Effector CD4-positive, alpha-beta T cell (primary cell): ENCODE measurements at places on chromosomes 6 and 20.
A peak's percentile ranks its signal among the peaks of the same experiment; 100 is the strongest.

GRCh38 chr6:155223646-155224451 lies 40.0 kb upstream of the CLDN20 start:
- DNase-seq = no peak

- DNase-seq = no peak
Measured at GRCh38 chr6:34888514-34888856, 570 bp upstream of the ANKS1A start.

DNA sequence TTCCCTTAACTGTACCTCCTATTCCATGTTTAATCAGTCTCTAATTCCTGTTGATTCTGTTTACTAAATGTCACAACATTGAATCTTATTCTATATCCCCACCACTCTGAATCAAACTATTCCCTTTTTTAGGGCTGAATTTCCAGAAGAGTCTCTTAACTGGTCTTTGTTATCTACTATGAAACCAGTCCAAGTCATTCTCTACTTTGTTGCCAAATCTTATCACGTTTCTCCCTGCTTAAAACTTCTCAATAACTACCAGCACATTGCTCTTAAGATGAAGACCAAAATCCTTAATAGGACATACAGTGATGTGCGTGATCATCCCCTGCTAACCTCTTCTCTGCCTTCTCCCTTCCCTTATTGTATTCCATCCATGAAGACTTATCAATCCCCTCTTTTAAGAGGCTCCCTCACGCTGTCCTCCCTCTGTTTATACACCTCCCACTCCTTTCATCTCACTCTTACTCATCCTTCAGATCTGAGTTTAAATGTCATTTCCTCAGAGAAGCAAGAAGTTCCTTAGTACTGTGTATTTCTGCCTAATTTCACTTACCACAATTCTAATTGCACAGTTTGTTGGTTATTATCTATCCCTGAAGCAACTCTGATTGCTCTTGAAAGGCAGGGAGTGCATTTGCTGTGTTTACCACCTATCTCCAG lies 143.0 kb upstream of the AHI1 start:
- no peak for DNase-seq

DNA sequence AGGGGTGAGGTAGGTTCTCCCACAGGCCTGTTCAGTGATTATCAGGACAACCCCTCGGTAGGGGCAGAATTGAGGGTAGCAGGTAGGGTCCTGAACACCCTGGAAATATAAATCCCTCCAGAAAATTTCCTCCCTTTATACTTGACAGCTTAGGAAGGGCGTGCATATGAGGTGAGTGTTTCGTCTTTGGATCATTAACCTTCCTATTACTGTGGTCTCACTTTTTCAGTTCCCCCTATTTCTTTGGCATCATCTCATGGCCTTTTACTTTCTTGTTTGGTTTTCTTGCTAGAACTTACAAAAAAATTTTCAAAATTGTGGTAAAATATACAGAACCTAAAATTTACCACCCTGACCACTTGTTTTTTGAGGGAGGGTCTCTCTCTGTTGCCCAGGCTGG lies 18.7 kb upstream of the EPB41L1 start:
- no peak for DNase-seq

GRCh38 chr6:100553243-100553642 lies 88.5 kb upstream of the SIM1 start:
- no peak for DNase-seq

GRCh38 chr6:156953479-156954146 lies 176.4 kb downstream of the ARID1B start:
- DNase-seq = peak; percentile 38

DNA sequence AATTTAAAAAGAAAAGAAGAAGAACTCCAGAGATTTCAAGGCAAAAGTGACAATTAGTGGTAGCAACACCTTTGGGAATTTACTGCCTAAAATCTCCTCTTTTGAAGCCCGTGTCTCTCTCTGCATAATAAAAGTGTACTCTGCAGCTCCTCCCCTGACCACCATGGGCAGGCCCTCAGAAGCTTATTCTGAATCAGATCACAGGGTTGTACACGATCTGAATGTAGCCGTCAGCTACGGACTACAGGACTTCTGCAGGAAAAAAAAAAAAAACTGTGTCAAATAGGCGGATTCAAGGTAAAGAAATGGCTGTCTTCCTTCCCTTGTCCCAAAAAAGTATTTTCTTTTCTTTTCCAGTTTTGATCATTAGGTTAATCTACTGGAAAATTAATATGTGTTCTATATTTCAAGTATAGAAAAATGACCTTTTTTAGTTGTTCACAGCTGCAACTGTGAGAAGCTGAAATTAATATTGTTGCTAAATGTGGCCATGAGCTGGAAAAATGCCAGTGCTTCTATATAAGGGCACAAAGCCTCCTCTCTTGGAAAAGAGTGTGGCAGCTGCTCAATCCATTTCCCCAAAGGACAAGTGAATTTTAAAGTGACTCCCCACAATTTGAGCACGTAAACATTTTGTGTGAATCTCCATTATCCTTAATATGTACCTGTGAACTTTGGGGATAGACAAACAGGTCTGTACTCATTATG lies 397.4 kb downstream of the C6orf118 start:
- no peak for DNase-seq

DNA sequence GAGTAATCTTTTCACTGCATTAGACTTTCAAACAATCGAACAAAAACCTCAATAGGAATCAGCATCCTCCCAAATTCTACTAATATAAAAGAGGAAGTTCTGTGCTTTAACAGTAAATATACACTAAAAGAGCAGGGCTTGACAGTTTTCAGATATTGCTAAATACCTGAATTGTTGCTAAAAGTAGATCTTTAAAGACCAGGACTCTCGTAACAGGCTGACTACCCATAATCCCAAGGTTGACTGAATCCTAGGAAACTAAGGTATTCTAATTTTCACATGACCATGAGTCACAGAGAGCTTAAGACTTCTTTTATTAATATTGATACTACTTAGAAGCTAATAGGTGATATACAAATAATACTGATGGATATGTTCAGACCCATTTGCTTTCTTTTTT lies 10.1 kb downstream of the CD164 start:
- no peak for DNase-seq

GRCh38 chr20:51321343-51322163 lies 221.0 kb downstream of the NFATC2 start:
- DNase-seq = no peak

DNA sequence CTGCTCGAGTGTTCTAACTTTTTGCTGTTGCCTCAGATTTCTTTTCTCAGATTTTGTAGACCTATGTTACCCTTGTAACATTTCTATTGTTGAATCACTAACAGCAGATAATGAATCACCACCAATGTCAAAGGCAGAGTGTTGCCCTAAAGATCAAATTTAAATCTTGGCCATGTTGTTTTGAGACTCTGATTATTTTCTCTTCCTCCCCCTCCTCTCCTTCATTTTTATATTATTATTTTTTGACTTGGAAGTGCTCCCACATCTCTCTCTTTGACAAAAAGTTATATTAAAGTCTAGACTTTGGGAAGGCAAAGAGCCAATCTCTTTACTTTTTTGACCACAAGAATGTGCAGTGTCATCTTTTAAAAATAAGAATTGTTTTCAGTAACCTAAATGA lies 422.7 kb downstream of the NKAIN2 start:
- DNase-seq = no peak

DNA sequence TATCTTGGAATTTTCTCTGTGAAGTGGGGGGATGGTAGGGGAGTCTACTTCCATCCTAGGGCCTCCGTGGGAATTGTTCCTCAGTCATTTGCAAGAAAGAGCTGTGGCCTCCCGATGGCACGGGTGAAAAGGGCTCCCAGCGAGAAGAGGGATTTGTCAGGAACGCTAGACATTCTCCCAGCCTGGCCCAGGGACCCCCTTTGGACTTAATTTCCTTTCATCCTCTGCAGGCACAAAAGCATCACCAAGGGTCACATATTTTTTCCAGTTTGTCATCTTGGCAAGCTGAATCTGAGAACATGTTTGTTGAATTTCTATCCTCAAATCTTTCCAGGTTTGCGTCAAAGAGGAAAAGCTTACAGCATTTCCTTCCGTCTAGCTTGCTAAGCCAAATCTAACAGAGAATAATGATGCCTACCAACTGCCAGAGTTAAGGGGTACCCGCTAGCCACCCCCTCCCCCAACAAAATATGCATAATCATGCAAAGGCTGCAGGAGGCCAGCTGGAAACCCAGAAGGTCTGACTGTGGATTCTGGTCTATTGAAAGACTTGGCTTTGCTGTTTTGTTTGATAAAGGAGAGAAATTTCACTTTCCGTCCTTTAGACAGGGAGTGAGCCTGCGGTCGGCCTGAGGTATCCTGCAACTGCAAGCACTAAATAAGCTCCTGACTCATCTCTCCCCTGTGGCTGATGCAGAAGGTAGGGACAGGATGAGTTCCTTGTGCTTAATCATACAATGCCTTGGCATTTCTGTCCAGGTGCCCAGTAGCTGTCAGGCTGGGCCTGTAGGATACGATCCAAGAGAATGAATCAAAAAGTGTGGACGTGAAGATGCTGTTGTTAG lies 23.1 kb downstream of the PSMG4 start:
- DNase-seq = no peak

GRCh38 chr20:49479785-49480184 lies 2.7 kb downstream of the KCNB1 start:
- no peak for DNase-seq

DNA sequence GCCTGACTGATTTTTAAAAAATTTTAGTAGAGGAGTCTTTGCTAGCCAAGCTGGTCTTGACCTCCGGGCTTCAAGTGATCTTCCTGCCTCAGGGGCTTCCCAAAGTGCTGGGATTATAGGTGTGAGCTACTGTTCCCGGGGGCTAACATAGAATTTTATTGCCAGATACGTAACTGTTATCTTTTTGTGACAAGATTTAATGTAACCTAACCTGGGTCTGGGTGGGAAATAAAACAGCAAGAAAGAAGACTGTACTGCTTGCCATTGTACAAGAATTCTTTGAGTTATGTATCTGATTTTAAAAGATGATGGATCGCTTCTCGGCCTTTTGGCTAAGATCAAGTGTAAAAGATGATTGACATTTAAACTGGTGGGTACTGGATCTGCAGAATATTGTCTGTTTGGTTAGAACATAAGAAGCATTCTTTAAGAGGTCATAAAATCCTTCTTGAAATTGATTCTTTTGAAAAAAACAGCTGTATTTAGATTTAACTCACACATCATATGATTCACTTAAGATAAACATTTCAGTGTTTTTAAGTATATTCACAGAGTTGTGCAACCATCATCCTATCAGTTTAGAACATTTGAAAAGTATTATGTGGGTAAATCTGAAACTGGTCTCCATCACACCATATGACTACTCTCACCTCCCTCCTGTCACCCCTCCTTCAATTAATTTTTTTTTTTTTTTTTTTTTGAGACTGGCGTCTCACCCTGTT lies 21.6 kb downstream of the TPX2 start:
- no peak for DNase-seq

GRCh38 chr6:105733556-105734162 lies 330.8 kb upstream of the PREP start:
- DNase-seq = no peak

DNA sequence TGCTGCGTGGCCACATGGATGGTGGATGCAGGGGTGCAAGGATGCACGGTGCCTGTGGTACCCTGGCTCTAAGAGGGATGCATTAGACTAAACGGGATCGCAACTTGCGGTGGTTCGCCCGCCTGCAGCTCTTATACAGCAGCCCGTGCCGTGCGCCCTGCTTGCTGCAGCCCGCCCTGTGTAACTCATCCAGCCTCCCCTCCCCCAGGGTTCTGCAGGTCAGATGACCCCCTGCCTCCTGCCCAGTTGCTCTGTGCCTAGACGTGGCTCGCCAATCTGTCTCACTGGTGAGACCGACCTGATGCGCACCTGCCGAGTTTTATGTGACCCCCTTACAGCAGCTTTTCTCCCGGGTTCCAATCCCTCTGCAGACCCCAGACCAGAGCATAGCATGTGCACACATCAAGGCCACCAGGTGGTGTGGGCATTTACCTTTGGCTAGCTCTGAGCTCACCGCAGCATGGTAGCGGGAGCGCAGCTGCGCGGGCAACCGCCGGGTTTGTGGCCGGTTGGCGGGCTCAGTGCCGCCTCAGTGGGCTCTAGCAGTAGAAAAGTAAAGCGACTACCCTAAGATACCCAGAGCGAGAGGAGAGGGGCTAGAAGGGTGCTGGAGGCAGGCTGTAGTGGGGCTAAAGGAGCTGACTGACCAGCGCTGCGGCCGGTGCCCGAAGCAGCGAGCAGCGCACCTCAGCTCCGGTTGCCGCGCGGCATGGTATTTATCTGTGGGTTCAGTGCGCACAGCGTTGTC lies 693 bp upstream of the GNAS-AS1 start:
- DNase-seq = no peak

DNA sequence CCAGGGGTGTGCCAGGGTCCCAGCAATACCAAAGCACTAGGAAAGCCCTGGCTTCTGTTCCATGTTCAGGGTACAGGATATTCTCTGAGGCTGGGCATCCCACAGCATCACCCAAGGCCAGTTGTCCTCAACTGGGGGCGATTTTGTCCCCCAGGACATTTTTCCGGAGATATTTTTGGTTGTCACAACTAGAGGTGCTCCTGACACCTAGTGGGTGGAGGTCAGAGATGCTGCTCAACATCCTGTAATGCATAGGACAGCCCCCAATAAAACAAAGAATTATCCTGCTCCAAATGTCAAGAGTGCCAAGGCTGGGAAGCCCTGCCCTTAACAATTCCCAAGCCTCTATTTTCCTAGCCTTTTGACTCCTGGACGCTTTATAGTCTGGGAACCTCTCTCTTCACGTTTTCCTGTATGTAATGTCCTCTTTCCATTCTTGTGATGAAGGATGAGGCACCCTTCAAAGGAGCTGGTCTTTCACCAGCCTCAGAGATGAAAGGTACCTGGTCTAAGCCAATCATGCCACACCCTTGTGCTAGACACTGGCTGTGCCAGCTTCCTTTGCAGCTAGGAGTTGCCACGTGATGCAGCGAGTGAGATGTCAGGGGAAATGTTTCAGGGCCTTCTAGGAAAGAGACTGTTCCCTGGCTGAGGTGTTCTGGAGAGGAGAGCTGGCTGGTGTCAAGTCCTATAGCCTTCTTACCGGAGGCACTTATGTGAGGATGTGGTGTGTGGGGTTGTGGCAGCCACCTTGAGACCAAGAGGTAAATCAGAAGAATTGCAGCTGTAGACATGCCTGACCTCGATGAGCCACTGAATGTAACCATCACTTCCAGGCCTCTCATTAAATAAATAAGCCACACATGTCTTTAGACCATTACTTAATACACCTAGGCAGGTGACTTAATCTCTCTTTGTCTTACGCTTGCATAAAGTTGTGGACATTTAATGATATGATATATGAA lies 23.4 kb upstream of the KCNG1 start:
- DNase-seq = no peak

DNA sequence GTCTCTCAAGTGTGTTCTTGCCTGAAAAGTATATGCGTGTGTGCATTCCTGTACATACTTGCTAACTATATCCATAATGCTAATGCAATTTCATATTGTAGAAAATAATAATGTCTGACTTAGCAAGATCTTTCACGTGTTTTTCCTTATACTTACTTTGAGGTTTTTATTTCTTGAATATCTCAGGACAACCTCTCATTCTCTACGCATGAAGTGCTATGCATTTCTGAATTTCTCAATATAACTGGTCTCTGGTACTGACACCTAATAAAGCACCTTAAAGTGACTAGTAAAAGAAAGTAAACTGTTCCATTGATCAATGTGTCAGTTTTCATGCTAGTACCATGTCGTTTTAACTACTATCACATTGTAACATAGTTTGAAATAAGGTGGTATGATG lies 589.9 kb upstream of the ADGRB3 start:
- DNase-seq = no peak

- no peak for DNase-seq
Measured at GRCh38 chr6:10487668-10488327, 33.4 kb upstream of the GCNT2 start.
